AG20443 (cell line): ENCODE measurements at places on chromosomes 6 and 20.

DNA sequence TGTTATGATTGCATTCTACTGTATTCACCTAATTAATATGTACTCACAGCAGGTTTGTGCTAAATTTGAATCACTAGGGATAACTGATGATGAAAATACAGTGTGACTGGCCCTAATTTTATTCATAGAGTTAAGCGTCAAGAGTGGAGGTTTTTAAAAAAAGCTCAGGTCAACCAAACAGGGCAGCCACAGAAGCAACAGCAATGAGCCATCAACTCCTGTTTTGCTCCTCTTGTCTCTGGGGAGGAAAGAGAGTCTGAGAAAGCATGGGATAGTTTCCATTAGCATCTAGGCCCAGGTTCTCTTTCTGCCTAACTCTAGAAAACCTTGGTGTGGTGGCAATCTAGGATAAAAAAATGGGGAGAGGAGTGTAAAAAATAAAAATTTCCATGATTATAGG lies 122.1 kb downstream of the OGFRL1 start:
- DNase-seq, result no peak

GRCh38 chr6:14727494-14728395 lies 518.1 kb upstream of the JARID2 start:
- DNase-seq, result no peak

DNA sequence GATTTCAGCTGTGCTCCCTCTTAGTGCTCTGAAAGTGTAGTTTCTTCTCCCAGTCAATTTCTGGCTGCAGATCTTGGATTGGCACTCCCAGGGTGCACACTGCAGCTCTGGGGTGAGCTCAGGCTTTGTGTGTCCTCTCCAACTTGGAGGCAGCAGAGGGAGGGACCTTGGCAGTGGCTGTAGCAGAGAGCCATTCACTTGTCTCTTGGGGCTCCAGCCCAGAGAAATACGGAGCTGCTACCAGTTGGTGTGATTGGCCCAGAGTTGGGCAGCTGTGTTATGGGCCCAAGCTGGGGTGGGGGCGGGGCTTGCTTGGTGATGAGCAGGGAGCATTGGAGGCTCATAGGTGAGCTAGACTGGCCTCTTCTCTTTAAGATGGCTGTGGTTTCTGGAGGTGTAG lies 65.9 kb downstream of the KLHL32 start:
- DNase-seq, result no peak

GRCh38 chr6:81865712-81866111 lies 113.2 kb upstream of the TENT5A start:
- DNase-seq, result peak; percentile 64

GRCh38 chr6:1995636-1996035 lies 249.8 kb downstream of the GMDS start:
- DNase-seq, result peak; percentile 16
